Stimulated activated CD4-positive, alpha-beta T cell treated with anti-CD3 and anti-CD28 coated beads, Interleukin-15, amount 100 ng/mL, for 1 hour (primary cell): ENCODE measurements at places on chromosomes 2 and 18.

DNA sequence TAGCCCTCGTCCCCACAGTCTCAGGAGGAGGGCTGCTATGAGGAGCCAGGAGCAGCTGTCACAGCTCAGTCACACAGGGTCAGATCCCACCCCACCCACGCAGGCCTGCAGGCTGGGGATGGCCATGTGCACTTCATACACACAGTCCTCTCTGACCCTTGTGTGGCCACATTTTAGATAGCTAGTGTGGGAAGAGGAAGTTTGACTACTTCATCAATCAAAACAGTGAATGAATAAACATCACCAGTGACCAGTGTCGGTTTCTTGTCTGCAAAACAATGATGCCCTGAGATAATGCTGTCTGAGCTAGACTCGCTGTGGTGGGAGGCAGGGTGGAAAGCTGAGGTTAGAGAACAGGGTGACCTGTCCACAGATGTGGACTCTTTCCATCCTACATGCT is 107.1 kb downstream of the PIEZO2 start:
- no peak for DNase-seq

DNA sequence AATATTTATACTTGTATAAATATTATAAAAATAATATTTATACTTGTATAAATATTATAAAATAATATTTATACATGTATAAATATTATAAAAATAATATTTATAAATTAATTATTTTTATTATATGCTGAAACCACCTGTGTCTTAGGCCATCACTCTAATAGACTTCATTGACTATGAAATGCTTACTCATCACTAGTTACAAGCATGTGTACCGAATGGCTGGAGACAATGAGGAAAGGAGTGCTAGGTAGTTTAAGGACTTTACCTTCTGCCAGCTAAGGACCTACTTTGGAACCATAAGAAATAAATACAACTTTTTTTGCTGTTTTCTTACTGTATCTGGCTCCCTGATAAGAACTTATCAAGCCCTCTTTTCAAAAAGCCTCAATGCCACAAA is 228.8 kb downstream of the LRRTM1 start:
- no peak for DNase-seq

GRCh38 chr2:240400371-240401161 is 34.9 kb upstream of the GPC1 start:
- DNase-seq = no peak

GRCh38 chr2:191127235-191127634 is 23.6 kb downstream of the STAT4 start:
- DNase-seq = no peak

- DNase-seq = no peak
Observed at GRCh38 chr2:85585781-85586105, 1.5 kb downstream of the VAMP5 start.

- DNase-seq = no peak
Observed at GRCh38 chr2:9791711-9792110, 51.6 kb upstream of the TAF1B start.

- DNase-seq = no peak
Observed at GRCh38 chr2:131521961-131522781, 5.5 kb upstream of the CCDC74A start.

DNA sequence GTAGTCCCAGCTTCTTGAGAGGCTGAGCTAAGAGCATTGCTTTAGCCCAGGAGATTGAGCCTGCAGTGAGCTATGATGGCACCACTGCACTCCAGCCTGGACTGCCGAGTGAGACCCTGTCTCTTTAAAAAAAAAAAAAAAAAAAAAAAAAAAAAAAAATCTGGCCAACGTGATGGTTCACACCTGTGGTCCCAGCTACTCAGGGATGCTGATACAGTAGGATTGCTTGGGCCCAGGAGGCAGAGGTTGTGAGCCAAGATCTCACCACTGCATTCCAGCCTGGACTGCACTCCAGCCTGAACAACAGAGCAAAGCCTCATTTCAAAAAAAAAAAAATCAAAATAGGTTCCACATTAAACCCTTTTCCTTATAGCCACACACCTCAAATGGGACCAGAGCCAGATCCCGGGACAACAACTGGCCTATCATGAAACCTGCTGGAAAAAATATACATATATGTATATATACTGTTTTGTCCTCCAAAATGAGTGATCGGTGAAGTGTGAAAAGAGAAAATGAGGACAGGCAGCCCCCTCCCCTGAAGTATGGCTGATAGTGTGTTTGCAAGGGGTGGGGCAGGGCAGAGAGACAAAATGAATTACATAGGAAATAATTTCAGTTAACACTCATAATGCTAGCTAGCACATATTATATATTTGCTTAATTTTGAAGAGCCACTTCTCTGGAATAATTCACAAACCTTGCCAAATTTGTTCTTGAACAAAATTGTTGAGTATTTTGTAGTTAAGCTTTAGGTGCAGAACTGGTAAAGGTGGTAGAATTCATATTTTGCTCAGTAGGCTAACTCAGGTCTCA is 22.9 kb downstream of the MAPRE2 start:
- DNase-seq = no peak

DNA sequence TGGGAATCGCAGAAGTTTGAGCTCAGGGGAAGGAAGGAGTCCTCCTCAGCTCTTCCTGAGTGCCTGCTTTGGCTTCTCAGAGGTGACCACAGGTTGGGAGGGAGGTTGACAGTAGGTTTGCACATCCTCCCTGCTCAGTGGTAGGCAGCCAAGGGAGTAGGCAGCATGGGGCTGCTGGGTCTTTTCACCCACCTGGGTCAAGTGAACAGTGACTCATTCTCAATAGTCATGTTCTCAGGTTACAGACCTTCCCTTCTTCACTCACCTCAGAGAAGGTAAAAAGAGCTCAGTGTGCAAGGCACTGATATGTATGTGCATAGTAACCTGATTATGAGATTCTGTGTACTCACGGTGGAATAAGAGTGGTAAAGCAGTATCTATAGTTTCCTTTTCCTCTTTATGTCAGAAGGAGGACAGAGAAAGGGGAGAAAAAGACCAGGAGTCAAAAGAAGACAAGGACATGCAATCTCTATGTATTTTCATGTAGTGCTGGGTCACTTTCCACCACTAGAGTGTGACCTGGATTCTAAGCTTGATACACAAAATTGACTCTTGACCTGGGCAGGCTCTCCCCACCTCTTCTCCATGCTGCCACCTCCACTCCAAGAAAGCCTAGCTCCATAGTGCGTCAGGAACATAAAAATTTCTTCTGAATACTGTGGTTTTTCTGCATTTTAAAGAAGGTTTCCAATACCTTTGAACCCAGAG is 36.5 kb upstream of the ASNSD1 start:
- no peak for DNase-seq

GRCh38 chr2:46874236-46874929 is 41.2 kb downstream of the MCFD2 start:
- no peak for DNase-seq

DNA sequence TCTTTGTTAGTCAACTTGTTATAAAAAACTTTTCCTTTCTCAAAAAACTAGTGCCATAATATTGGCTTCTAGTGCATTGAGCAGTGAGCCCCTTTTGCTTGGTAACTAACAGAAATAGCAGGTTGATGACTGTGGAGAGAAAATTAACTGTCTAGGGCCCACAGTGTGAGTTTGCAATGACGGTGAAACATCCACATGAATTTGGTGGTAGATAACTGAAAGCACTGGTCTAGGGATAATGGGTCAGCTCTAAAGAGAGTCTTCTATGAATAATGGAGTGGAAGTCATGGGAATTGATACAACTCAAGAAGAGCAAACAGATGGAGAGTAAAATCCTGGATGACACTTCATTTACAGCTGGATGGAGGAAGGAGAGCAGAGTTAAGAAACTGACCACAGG is 245.4 kb downstream of the METTL4 start:
- DNase-seq = no peak

DNA sequence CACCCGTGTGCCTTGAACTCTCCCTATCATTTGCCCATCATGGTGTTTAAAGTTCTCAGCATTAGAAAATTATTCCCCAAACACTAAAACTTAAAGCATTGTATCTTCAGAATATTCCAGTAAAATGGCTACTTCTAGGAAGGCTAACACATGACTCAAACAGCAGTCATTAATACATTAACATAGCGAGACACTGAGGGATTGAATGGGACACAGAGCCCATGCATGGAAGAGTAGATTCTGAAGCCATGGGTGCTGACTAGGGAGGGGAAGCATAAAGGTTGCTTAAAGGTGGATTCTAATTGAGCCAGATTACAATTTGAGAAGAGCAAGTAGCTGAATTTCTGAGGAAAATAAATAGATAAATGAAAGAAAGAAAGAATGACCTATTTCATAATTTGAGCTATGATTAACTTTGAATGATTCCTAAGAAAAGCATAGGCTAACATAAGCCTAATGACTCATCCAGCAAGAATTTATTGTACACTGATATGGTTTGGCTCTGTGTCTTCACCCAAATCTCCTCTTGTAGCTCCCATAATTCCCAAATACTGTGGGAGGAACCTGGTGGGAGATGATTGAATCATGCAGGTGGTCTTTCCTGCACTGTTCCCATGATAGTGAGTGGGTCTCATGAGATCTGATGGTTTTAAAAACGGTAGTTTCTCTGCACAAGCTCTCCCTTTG is 79.8 kb upstream of the PIK3C3 start:
- DNase-seq = no peak

DNA sequence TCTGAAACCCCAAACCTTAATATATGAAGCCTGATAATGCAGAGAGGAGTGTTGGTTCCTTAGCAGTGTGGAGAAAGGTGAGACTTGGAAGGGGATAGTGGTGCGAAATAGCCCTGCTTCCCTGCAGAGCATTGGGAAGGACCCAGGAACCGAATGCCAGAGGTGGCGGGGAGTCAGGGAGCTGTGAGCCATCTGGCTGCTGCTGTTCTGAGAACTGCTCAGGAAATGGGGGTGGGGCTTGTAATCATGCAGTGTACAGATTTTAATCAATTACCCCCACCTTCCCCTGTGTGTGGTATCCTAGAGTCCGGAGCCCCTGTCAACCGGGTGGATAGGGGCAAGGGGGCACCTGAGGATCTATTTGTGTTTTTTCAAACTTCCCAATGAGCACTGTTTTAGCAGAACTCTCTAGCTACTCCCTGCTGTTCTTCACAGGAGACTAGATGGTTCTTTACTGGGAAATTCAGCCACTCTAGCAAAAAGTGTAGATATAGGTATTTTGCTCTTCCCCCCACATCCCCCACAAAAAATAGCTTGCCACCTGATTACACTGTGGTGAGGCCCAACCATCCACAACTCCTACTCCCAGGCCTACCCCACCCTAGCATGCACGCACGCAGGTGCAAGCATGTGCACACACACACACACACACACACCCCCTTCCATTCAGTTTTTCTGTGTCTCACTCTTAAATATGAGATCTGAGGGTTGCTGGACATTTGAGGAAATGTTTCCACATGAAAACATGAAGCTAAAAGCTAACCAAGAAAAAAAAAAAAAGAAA is 30.1 kb upstream of the MBOAT2 start:
- DNase-seq = no peak

DNA sequence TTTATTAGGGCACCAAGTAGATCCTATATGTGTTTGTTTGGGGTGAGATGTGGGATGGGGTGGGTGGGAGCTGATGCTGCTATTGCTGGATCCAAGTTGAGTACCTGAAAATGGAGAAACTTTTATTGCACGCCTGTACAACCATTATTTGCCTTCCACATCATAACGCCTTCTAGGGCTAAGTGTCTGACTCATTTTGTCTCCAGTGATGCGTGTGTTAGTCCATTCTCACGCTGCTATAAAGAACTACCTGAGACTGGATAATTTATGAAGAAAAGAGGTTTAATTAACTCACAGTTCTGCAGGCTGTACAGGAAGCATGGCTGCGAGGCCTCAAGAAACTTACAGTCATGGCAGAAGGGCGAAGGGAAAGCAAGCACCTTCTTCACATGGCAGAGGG is 58.2 kb downstream of the KDM3A start:
- DNase-seq = no peak

GRCh38 chr18:13076886-13077285 is 85.7 kb downstream of the CEP192 start:
- DNase-seq = no peak

- no peak for DNase-seq
Observed at GRCh38 chr2:54587171-54588016, 131.3 kb downstream of the SPTBN1 start.

- no peak for DNase-seq
Observed at GRCh38 chr18:33960417-33960816, 264.3 kb downstream of the NOL4 start.

- DNase-seq = no peak
Observed at GRCh38 chr2:218970894-218971293, 11.4 kb downstream of the CDK5R2 start.

DNA sequence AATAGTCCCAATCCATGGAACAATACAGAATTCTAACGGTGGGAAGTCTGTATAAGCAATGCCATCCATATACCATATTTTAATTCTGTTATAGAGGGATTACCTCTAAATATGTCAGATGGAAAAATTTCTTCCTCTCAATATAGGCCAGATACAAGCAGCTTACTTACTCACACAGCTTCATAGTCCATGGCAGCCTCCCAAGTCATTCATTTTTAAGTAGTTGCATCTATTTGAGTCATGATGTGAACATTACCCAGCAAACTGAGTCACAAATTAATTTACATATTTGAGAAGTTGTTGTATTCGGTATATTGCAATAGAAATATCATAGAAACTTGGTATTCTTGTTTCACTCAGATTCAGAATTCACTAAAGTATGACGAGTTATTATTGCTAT is 20.3 kb downstream of the TBR1 start:
- no peak for DNase-seq

- no peak for DNase-seq
Observed at GRCh38 chr2:234478121-234478858, 18.6 kb downstream of the ARL4C start.

GRCh38 chr2:124138076-124138475 is 113.0 kb downstream of the CNTNAP5 start:
- no peak for DNase-seq

DNA sequence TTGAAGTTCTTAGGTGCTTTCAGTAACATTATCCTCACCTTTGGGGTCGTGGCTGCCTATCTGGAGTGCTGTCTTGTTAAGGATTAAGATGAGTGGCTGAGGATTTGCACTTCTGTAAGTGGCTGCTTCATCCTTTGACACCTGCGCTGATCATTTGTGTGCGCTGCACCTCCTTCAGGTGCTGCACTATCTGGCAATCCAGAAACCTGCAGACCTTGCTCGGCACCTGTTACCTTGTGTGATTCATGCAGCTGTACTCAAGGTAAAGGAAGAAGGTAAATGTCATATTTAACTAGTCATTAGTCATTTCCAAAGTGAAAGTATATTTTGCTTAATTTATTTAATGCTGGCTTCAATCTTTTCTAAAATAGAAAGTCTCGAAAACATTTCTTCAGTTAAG is 110.3 kb downstream of the RAB3GAP1 start:
- no peak for DNase-seq
